Fibroblast of lung (primary cell): ENCODE measurements at places on chromosomes 4 and X. TPM values are rescaled to one million over a fixed set of nuclear protein-coding genes. Genes with fewer than 3 reads are reported as not detected.

Gene MAGED2
- 205 and 312 TPM in 2 replicates for polyA plus RNA-seq

Gene HPSE
- polyA plus RNA-seq: 0.26 and 0.47 TPM in 2 replicates

Gene HEPH
- 4.9 and 12.4 TPM in 2 replicates for polyA plus RNA-seq

Gene AMBN
- not detected in 2 replicates for polyA plus RNA-seq

Gene RTL5
- 4.2 and 6.9 TPM in 2 replicates for polyA plus RNA-seq

Gene CFI
- polyA plus RNA-seq: 5.9 and 18.2 TPM in 2 replicates

Gene TRIM2
- 39.6 and 41.2 TPM in 2 replicates for polyA plus RNA-seq
